Activated naive CD8-positive, alpha-beta T cell treated with anti-CD3 and anti-CD28 coated beads, Interleukin-2, amount 10 ng/mL, durations not matched to agents 7 days and 5 days (primary cell): ENCODE measurements at places on chromosomes 4 and X.

GRCh38 chr4:114108869-114109268, 129.4 kb upstream of the ARSJ start:
- no peak for DNase-seq

DNA sequence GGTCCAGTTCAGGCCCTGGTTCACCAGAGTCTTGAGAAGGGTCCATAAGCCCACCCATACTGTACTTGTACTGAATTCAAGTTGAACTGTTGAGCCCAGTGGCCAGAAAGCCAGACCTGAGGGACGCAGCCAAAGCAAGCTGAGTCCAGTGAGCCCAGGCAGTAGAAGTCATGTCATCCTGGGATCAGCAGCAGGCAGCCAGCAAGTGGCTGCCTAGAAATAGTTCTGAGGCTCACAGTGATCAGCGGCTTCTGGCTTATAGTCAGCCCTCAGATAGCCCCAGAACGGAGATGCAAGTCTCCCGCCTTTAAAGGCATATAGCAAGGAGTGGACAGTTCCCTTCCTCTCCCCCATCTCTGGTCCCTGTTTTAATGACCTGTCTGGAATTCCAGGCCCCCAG, 347.1 kb downstream of the FBXW7 start:
- no peak for DNase-seq

GRCh38 chrX:153562546-153562945, 36.4 kb downstream of the CCNQ start:
- DNase-seq, result no peak

DNA sequence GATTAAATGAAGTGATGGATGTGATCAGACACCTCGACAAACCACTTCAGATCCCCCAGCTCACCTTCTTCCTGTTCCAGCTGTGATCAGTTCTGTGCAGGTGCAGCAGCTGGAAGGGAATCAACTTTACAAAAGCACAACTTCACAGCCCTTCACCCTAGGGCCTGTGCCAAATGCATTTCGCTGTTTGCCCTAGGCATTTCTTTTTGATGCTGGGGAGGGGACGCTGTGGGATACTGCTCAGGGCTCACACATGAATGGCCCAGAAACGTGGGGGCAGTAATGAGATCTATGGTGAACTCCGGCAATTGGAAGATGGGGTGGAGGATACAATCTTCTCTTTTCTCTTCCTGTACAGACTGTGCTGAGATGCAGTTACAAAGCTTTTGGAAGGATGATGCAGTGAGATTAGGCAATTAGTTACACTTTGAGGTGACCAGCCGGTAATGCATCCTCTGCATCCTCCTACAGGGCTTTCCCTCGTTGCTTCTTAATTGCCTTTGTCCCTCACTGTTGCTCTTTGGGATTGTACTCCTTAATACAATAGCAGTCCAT, 215.1 kb upstream of the PITX2 start:
- DNase-seq, result no peak

GRCh38 chr4:126405369-126405982, 1090.7 kb downstream of the FAT4 start:
- DNase-seq, result no peak

DNA sequence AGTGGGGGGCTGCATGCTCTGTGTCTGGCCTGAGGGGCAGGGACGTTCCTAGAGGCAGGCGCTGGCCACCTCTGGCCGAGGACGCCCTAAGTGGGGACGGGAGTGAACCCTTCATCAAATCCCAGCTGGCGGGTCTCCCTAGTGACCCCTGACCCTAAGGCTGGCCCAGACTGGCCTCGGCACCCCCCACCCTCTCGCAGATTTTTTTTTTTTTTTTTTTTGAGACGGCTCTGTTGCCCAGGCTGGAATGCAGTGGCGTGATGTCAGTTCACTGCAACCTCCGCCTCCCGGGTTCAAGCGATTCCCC, 988 bp upstream of the MXD4 start:
- no peak for DNase-seq
